ENCODE measurements at places on chromosomes 3 and 15. TPM values are rescaled to one million over a fixed set of nuclear protein-coding genes. Genes with fewer than 3 reads are reported as not detected.

Gene EFCAB12
- total RNA-seq: 0.38 TPM

Gene CKMT1A
- total RNA-seq: 215 TPM

Gene C3orf52
- total RNA-seq: 49.9 TPM

GRCh38 chr3:159637883-159638542 lies 350.6 kb upstream of the IL12A start:
- DNase-seq: no peak

GRCh38 chr3:116285781-116286421 lies 159.4 kb downstream of the LSAMP start:
- DNase-seq: no peak

GRCh38 chr3:81352867-81353266 lies 408.6 kb downstream of the GBE1 start:
- DNase-seq: no peak

DNA sequence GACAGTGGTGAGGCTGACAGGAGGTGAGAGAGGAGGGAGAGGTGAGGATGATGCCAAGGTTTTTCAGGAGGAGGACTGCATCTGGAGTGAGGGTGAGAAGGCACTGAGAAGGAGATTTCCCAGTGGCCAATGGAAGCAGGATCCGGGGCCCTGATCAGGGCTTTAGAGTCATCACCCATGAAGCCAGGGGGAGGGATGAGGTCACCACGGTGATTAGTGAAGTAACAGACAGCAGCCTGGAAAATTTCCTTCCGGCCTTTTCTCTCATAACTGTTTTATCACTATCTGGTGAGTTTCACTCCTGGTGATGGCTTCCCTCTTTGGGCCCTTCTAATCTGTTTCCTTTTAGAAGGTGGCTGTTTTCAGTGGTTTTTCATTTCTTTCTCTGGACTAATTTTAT lies 80.5 kb upstream of the WNT5A start:
- no peak for DNase-seq

GRCh38 chr3:57953576-57953975 lies 54.6 kb upstream of the FLNB start:
- no peak for DNase-seq

- no peak for DNase-seq
Measured at GRCh38 chr3:157786618-157787017, 283.4 kb upstream of the VEPH1 start.
